ENCODE measurements at places on chromosomes 12 and 14. TPM values are rescaled to one million over a fixed set of nuclear protein-coding genes. Genes with fewer than 3 reads are reported as not detected.

COQ6 gene
- total RNA-seq: 39.6 TPM

REP15 gene
- not detected for total RNA-seq

PIK3C2G gene
- not detected for total RNA-seq

GUCY2C gene
- not detected for total RNA-seq

DNAI7 gene
- total RNA-seq: 0.11 TPM

COQ10A gene
- 13.4 TPM for total RNA-seq

BIN2 gene
- not detected for total RNA-seq

TRIM9 gene
- 3.1 TPM for total RNA-seq

CIROP gene
- total RNA-seq: not detected

FAM186B gene
- total RNA-seq: 0.30 TPM

ING4 gene
- 23.4 TPM for total RNA-seq

TAPBPL gene
- total RNA-seq: 10.9 TPM

SERPINA5 gene
- total RNA-seq: 0.33 TPM

PYGL gene
- 56.2 TPM for total RNA-seq

ANKRD33 gene
- not detected for total RNA-seq

BDKRB1 gene
- 0.97 TPM for total RNA-seq

RNASE3 gene
- not detected for total RNA-seq

ZDHHC22 gene
- not detected for total RNA-seq

LTB4R gene
- 6.3 TPM for total RNA-seq

LBHD2 gene
- total RNA-seq: not detected

IGF1 gene
- total RNA-seq: not detected

MIP gene
- not detected for total RNA-seq

YY1 gene
- total RNA-seq: 47.3 TPM

KCNC2 gene
- not detected for total RNA-seq

HHIPL1 gene
- 2.5 TPM for total RNA-seq

P2RX2 gene
- not detected for total RNA-seq

ASPG gene
- total RNA-seq: not detected

IL22 gene
- total RNA-seq: not detected
